Left hindlimb (tissue), 1 donor: ENCODE measurements at places on chromosomes 1 and 21.

GRCh38 chr1:20291645-20292084 is 990 bp downstream of the VWA5B1 start:
- no peak for DNase-seq

DNA sequence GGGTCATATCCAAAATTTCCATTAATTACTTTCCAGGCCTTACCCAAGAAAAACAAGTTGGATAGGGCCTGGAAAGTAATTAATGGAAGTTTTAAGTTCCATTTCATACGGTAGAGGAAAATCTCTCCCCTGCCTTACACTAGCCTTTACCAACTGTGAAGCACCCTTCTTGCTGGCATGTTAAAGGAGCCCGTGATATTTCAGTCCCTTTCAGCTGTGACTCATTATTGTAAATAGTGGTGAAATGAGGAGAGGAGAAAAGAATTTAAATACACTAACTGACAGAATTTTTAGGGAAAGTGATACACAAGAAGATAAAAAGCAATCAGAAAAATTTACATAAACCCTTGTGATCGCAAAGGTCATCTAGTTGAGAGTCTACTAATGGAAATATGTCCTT is 20.3 kb upstream of the KAZN start:
- no peak for DNase-seq

DNA sequence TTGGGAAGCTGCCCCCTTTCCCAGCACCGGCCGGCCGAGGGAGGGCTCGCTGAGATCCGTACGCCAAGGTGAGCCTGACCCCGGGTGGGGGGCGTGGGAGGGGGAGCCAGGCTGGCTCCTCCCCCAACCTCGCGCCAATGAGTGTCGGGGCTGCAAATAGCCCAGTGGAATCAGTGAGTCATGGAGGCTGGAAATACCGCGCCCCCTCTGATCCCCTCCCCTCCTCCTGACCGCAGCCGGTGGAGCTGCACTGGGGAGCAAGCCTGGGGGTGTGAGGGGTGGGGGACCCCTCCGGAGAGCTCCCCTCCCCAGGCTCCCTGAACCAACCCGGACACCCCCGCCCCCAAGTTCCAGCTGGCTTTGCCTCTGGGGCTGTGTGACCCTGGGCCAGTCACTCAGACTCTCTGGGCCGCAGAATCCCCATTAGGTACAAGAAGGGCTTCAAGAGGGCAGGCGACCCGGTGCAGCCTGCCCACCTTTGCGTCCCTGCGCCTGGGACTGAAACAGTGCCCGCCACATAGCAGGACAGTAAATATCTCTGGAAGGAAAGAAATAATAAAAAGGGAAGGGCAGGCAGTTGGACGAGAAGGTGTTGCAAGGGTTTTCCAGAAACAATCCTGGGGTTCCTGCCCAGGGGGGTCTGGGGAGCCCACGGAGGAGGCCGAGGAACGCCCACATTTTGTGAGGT is 4.5 kb downstream of the HSPB7 start:
- DNase-seq, result peak; percentile 82

DNA sequence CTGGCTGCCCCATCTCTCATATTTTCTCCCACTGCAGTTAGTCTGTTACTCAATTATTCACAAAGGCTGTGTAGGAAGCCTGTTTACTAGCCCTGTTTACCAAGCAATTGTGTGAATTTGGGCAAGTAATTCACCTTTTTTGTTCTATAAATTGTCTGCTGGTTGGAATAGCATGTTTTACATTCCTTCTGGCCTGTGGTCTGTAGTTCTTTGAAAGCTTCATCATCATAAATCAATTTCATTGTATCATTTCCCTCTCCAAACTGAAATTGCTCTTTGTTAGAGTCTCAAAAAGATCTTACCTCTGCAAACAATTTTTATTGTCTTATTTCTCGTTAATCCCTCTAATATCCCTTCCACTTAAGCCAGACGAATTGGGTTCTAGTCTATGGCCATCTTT is 1059.5 kb upstream of the ADGRL4 start:
- no peak for DNase-seq

DNA sequence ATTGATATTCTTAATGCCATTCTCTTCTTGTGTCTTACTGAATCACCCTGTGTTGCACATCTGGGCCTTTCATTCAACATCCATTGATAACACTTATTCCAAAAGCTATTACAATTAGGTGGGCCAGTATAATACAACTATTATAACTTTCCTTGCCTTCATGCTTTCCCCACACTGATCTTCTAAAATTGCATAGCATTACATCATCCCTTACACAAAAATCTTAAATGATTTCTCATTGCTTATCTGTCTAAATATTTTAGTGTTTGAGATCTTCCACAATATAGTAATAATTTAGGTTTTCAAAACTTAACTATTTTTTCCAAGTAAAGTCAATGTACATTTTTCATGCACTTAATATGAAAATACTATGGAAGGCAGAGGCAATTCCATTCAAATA is 1634.1 kb downstream of the PLA2G4A start:
- DNase-seq, result no peak

DNA sequence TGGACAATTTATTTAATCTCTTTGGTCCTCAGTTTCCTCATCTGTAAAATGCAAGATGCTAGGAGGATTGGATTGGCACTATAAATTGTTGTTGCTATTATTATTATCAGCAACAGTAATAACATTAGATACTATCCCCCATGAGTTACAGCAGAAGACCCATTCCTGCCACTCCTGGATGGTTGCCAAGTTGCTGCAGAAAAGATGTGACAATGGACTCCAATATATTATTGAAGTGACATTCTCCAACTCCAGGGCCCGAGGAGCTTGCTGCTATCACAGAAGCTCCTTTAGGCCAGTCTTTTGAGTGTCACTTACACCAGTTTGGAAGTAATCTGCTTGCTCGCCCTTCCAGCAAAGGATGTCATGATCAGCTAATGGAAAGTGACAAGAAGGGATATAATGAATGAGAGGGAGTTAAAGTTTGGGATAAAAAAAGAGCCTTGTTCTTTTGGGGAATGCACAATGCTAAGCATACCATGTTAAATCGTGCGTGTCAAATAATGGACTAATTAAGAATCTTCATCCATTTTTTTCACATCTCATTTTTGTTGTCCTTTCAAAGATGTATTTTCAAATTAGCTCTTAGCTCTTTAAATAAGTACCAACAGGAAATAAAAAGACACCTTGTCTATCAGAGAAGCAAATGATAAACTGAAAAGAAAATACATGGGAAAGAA is 19.5 kb upstream of the PROX1 start:
- no peak for DNase-seq

DNA sequence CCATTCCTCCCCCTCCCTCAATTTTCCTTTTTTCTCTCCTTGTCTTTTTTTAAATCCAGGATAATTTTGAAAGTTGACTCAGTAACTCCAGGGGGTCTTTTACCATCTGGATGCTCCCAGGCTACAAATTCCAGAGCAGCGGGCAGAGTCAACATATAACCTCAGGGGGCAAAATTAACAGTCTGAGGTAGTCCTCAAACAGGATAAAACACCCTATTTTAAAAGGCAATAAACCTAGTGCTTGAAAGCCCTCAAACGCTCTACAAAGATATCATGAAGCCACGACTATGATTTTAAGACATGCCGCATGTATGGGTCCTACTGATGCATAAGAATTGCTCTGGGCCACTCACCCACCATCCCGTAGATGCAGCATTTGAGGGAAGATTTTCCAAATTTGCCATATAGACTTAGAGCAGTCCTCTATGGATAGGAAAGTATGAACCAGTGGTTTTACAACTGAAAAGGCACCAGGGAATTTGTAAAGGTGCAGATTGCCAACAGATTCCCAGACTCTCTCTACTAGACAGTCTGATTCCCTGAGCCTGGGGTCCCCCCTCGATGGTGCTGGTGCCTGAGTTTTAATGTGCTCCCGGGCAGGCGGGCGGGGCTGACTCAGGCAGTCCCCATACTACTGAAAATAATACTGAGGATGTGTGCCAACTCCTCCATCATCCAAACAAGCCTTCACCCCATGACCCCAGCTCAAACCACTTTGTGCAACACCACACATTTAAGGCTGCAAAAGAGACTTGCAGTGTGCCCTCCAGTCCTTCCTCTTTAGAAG is 37.2 kb downstream of the PTPN14 start:
- no peak for DNase-seq

- no peak for DNase-seq
These were observed 20.9 kb downstream of the URB1 start for GRCh38 chr21:32371913-32372314.

- DNase-seq, result no peak
These were observed 38.7 kb downstream of the AMY1C start for GRCh38 chr1:103788377-103788776.

DNA sequence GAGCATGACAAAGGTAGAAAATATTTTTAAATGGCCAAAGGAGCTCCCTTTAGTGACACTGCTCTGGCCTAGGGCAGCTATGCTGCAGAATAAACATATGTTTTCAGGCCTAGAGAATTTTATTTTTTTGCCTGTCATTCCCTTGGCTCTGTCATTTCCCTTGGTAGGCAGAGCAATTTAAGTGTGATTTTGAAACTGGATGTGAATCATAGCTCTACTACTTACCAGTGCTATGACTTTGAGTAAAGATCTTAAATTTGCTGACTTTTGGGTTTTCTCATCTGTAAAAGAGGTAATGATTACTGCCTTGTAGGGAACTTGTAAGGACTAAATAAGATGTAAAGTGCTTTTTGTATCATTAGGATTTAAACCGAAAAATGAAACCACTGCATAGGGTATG is 189.0 kb upstream of the ZRANB2 start:
- DNase-seq, result no peak
